Stimulated activated CD8-positive, alpha-beta memory T cell treated with anti-CD3 and anti-CD28 coated beads, Interleukin-2, amount 100 ng/mL, for 48 hours (primary cell): ENCODE measurements at places on chromosomes 6 and 20.

DNA sequence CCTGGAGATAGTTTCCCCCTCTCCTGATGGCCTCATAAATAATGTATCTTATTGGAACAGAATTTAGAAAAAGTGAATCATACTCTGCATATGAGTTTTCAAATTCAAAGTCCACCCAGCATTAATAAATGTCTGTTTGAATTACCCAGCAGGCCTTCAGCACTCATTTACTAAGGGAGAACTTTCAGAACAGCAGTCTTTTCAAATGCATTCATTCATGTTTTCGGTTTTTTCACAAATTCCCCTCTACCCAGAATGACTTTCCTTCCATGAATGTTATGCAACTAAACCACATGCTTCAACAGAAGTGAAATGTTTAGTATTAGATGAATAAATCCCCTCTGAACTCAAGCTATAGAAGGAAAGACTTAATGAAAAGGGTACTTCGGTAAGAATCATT, 92.4 kb downstream of the RTN4IP1 start:
- no peak for DNase-seq

- no peak for DNase-seq
Observed at GRCh38 chr20:41639630-41640029, 21.5 kb upstream of the CHD6 start.

GRCh38 chr20:59940956-59941294, 736 bp downstream of the FAM217B start:
- no peak for DNase-seq

GRCh38 chr20:31927627-31928159, 24.2 kb downstream of the PDRG1 start:
- DNase-seq: no peak

GRCh38 chr6:116210750-116211425, 43.0 kb downstream of the TSPYL4 start:
- no peak for DNase-seq

DNA sequence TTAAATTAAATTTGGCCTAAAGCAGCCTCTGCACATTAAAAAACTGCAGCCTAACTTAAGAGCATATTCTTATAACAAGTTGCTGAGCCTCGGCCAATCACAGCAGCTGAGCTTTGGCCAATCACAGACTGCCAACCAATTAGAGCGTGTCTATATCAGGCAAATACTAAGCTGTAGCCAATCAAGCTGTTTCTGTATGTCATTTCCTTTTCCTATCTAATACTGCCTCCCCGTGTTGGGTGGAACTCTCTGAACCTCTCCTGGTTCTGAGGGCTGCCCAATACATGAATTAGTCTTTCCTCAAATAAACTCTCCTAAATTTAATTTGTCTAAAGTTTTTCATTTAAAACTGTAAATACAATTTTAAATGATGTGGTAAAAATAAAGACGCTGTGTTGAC, 3.9 kb upstream of the TMEM244 start:
- DNase-seq: no peak

DNA sequence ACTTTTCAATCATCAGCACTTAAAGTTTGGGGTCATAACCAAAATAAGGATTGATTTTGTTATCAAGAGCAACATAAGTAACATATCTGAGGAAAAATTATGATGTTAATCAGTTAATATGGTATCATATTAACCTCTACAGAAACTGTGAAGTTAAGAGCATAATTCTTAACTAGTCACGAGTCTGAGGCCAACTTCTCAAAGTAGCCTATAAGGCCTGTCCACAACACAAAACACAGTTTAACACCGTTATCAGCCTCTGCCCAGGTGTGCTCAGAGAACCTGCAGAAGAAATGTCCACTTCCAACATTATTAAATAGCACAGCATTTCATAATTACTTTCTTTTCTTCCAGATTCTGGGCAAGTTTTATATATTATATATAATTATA, 1.1 kb downstream of the STX7 start:
- DNase-seq: no peak

DNA sequence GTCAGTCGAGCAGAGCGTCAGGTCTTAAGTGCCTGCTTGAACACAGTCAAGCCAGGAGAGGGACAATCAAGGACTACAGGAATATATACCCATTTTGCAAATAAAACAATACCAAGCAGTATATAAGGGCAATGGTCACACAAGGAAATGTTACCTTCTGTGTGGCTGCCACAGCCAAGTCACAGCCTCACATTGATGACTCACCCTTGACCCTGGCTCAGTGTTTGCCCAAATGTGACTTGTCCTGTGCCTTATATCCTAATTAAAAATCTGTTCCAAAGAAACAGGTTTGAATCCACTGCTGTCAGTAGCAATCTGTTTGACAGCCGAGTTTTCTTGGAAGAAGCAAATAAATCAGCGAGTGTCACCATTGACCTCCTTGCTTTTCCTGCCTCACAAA, 34.3 kb downstream of the C6orf89 start:
- no peak for DNase-seq

- DNase-seq: no peak
Observed at GRCh38 chr20:62307226-62308101, 4.7 kb downstream of the ADRM1 start.

DNA sequence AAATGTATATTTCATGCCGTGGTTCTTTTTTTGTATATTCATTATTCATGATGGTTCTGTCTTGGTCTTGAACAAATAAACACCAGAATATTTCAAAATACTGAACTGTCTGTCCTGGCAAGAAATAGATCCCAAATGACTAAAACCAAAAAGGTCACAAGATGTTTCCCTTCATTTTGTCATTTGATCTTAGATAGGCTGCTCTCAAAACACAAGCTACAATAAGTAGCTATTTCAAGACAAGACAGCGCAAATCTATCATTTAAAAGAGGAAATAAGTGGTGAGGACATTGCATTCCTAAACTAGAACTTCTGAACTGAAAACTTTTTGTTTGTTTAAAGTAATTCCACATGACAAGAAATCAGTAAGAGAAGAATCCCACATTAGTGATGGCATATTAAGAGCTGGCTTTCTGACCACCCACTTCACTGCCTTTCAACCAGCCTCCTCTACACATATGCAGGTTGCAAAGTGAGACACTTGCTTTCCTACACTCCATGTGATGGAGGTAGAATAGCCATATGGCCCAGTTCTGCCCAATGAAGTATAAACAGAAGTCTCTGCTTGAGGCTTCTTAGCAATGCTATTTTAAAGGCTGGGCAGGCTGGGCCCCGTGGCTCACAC, 54.4 kb upstream of the CCDC28A start:
- no peak for DNase-seq

GRCh38 chr20:15380770-15381169, 1043.4 kb upstream of the FLRT3 start:
- no peak for DNase-seq

GRCh38 chr6:38445925-38446324, 193.8 kb downstream of the BTBD9 start:
- no peak for DNase-seq

- DNase-seq: no peak
Observed at GRCh38 chr20:25239387-25240370, 8.2 kb upstream of the PYGB start.

GRCh38 chr6:15253203-15254022, 7.5 kb downstream of the JARID2 start:
- peak; percentile 19 for DNase-seq

GRCh38 chr6:90106449-90106848, 190.2 kb downstream of the BACH2 start:
- DNase-seq: no peak

GRCh38 chr20:47642624-47643023, 140.9 kb downstream of the NCOA3 start:
- DNase-seq: no peak
